BJ (cell line): ENCODE measurements at places on chromosomes 13 and 19. TPM values are rescaled to one million over a fixed set of nuclear protein-coding genes. Genes with fewer than 3 reads are reported as not detected.

GRCh38 chr13:48831248-48831647 lies 144.5 kb upstream of the FNDC3A start:
- no peak for DNase-seq

GRCh38 chr13:113656831-113657671 lies 947 bp downstream of the ATP4B start:
- DNase-seq, result no peak

DNA sequence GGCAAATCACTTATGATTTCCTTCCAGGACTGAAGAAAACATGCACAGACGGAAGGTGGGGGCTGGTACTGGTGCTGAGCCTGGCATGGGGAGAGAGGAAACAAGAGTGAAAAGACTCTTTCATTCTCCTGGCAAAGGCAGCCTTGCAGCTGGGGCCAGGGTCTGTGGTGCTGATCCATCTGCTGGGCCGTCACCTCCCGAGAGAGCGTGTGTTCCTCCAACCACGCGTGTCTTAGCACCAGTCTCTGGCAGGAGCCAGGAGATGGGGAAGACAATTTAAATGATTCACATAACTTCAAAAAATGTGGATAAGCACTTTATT lies 23.9 kb upstream of the SPART start:
- no peak for DNase-seq

GRCh38 chr19:38841180-38841766 lies 8.5 kb downstream of the HNRNPL start:
- DNase-seq, result no peak

DNA sequence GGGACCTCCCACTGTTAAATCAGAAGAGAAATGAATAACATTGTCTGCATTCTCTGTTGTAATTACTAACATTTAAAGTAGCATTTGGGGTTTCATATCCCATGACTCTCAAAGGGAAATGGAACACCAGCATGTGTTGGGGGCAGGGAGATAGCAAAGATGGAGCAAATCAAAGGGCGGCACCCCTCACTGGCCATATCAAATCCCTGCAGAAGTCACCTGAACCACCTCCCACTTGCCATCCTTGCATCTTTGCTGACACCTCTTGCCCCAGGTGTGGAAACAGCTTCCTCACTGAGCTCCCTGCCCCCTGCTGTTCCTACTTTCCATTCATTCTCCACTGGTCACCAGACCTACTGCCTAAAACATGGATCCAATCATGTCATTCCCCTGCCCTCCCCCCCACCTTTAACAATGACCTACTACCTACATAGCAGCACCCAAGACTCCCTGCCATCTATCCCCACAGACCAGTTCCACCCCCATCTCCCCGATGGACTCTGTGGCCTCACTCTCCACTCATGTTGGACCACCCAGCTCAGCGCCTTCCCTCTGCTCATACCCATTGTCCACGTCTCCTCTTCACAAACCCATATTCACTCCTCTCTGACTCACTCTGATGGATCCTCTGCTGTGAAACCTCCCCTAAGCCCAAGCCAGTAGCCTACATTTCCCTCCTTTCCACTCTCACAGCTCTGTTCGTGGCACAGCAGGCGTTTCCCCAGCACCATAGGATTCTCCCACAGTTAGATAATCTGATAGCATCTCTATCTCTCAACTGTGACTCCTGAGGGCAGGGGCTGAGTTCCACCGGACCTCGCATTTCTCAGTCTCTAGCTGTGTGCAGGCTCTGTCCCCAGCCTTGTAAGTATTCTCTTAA lies 55.9 kb downstream of the DLEU7 start:
- no peak for DNase-seq

GRCh38 chr19:35462476-35462953 lies 14.5 kb downstream of the FFAR2 start:
- DNase-seq, result no peak

GRCh38 chr13:45406421-45406820 lies 11.8 kb downstream of the SLC25A30 start:
- DNase-seq, result no peak

DNA sequence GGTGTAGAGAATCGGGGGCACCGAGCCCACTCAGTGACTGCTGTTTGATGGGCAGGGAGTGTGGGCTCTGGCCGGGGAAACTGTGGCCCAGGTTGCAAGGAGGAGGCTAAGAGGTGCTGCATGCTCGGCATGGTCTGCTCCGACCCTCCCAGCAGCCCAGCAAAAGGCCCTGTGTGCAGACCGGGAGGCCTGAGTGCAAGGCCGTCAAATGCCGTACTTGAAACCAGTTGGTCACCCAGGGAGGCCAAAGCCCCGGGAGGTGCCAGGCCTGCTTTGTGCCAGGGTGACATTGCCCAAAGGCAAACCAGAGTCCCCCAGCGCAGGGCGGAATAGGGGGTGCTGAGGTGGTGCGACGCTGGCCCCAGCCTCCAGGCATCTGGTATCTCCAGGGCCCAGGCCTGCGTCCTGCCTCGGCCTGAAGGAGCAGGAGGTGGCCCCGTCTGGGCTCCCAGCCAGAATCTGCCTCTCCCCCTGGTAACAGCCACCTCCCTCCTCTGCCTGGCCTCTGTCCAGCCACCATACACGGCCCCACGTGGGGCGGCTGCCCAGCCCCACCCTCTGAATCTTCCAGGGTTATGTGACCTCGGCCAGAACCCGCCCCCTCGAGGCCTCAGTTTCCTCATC lies 4.0 kb downstream of the PIK3R2 start:
- no peak for DNase-seq

DNA sequence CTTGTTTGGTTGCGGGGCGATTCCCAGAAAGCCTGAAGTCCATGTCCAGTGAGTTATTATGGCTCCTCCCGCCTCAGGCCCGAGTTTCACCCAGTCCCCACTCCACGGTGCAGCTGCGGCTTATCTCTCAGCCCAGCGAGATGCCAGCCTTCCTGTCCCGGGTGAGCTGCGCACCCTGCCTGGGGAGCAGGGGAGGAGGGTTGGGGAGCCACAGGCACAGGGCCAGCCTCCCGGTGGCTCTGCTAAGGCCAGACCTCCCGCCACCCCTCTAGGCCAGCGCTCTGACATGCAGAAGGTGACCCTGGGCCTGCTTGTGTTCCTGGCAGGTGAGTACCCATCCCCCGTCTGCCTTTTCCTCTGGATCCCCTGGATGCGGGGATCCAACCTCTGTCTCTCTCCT lies 3.5 kb downstream of the FXYD3 start:
- no peak for DNase-seq

GRCh38 chr19:18558202-18558555 lies 509 bp downstream of the KXD1 start:
- no peak for DNase-seq

GRCh38 chr13:107370015-107370785 lies 802.3 kb upstream of the ARGLU1 start:
- no peak for DNase-seq

GRCh38 chr13:108419768-108420167 lies 150.2 kb downstream of the TNFSF13B start:
- DNase-seq, result no peak

DNA sequence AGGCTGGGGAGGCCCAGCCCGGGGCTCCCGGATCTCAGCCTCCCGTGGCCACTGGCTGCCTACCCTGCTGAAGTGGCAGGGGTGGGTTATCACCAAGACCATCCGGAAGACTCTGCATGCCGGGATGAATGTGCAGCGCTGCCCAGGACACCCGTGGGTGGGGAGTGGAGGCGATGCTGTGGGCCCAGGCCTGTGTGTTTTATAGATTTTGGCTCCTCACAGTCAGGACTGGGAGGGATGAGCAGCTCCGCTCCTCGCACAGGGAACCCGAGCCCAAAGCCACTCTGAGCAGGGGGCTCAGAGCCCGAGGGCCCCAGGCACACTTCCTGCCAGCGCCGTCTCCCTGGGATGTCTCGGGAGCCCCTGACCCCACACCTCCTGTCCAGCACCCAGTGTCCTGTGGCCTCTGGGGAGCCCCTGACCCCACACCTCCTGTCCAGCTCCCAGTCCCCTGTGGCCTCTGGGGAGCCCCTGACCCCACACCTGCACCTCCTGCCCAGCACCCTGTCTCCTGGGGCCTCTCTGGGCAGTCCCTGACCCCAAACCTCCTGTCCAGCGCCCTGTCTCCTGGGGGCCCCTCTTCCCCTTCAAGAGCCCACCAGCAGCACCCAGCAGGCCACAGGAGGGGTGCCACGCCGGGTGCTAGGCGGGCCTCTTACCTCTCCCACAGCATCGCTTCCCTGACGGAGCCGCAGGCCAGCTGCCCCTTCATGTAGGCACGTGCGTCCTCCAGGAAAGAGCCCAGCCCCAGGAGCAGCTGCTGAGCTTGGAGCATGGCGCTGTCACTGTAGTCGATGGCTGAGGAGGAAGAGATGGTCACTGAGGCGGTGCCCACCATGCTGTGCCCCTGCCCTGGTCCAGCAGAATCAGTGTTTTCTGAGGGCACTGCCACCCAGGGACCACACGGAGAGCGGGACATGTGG lies 31.4 kb downstream of the NAXD start:
- DNase-seq, result no peak

GRCh38 chr13:26012995-26013394 lies 38.8 kb downstream of the SHISA2 start:
- DNase-seq, result no peak

DNA sequence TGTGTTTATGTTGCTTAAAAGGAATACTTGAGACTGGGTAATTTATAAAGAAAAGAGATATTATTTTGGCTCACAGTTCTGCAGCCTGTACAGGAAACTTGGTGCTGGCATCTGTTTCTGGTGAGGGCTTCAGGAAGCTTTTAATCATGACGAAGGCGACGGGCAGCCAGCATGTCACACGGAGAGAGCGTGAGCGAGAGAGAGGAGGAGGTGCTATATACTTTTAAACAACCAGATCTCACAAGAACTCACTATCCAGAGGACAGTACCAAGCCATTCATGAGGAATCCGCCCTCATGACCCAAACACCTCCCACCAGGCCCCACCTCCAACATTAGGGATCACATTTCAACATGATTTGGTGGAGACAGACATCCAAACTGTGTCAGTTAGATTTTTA lies 163.4 kb upstream of the TSC22D1 start:
- DNase-seq, result no peak

- no peak for DNase-seq
Observed at GRCh38 chr13:59099182-59099974, 1064.3 kb downstream of the DIAPH3 start.

DNA sequence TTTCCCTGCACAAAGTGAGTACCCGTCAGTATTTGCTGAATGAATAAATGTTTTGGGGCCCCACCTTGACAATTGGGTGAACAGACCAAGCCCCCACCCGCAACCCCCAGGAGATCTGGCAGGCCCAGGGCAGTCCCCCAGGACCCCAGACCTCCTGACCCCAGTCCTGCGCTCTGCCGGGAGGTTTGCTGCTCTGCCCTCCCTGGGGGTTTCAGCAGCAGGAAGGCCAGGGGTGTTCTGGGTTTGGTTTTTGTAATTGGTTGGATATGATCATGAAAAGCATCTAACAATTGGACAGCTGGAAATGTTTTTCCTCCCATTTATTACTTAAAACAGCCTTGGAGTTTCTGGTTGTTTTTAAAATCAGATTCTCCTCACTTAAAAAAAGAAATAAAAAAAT lies 193.8 kb downstream of the URI1 start:
- no peak for DNase-seq

AP3D1 gene
- polyA plus RNA-seq, result 65.9 and 122 TPM in 2 replicates

VSTM2B gene
- polyA plus RNA-seq, result not detected in 2 replicates

PGLYRP2 gene
- polyA plus RNA-seq, result not detected in 2 replicates

ZNF835 gene
- not detected in 2 replicates for polyA plus RNA-seq

MED25 gene
- 12.3 and 27.7 TPM in 2 replicates for polyA plus RNA-seq

MCEMP1 gene
- not detected in 2 replicates for polyA plus RNA-seq

RHPN2 gene
- 7.8 and 9.9 TPM in 2 replicates for polyA plus RNA-seq

MUC16 gene
- not detected in 2 replicates for polyA plus RNA-seq

LILRB1 gene
- polyA plus RNA-seq, result not detected in 2 replicates

ZNF836 gene
- polyA plus RNA-seq, result 1.5 and 2.0 TPM in 2 replicates

FXYD3 gene
- polyA plus RNA-seq, result not detected in 2 replicates
